ENCODE measurements at places on chromosomes 16 and 17.

- DNase-seq, result no peak
Measured at GRCh38 chr16:85334718-85335583, 222.7 kb upstream of the CIBAR2 start.

- no peak for DNase-seq
Measured at GRCh38 chr17:80101946-80102663, 724 bp downstream of the GAA start.

DNA sequence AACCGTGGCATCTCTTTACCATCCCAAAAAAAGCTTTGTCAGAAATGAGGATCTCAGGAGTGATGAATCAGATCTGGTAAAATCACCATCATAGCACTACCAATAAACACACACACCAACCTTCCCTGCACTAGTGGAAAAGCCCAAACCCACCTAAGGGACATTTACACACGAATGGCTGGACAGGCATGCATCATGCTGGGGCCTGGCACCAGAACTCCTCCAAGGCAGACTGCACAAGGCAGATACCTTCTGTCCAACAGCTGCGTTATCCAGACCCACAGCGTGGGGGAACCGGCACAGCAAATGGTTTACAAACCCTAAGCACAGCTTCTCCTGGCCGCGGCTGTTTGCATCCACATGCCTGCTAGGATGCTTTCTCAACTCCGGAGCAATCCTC is 2.8 kb downstream of the ASIC2 start:
- no peak for DNase-seq

DNA sequence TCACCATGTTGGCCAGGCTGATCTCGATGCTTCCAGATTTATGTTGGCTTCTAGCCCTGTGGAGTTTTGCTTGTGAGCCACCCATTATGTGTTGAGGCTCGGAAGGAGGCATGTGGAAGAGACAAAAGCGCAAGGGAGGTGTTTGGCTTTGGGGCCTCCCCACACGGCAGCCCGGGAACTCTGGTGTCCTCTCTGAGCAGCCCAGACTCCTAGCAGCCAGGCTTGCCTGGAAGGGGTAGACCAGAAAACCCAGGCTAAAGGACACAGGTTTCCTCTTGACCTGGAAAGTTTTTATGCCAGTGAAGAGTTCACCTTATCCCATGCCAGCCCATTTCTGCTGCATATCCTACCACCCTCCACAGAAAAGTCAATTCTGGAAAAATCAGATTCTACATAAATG is 21.0 kb downstream of the SDR42E2 start:
- no peak for DNase-seq

- peak; percentile 44 for DNase-seq
Measured at GRCh38 chr17:33964344-33964979, 290.6 kb upstream of the CCL2 start.

DNA sequence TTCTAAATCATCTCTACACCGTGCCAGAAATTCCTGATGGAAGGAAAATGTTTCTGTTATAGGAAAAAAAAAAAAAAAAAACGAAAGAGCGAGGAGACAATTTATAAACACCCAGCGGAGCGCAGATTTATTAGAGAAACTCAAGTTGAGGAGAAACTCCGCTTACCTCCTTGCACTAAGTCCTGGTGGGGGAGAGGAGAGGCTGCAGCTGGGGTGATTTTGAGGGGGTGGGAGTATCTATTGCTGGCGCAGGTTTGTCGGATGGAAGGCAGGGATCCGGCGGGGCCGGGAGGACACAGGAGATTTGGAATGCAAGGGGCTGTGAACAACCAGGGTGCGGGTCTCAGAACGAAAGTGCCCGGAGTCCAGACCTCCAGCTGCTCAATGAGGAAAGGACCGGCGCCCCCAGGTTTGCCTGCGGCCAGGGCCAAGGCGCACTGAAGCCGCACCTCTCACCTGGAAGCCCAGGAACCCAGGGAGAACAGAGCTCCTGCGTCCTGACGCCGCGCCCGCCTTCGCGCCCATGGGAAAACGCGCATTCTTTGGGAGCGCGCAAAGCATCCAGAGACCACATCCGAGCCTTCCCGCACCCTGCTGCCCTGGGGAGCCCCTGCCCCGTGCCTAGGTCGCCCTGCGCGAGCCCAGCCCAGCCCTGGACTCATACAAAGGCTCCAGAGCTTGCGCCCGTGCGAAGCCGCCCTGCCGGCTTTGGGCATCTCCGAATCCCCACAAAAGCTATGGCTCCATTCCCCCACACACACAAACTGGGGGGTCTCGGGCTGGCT is 2.6 kb upstream of the HOXB8 start:
- no peak for DNase-seq

DNA sequence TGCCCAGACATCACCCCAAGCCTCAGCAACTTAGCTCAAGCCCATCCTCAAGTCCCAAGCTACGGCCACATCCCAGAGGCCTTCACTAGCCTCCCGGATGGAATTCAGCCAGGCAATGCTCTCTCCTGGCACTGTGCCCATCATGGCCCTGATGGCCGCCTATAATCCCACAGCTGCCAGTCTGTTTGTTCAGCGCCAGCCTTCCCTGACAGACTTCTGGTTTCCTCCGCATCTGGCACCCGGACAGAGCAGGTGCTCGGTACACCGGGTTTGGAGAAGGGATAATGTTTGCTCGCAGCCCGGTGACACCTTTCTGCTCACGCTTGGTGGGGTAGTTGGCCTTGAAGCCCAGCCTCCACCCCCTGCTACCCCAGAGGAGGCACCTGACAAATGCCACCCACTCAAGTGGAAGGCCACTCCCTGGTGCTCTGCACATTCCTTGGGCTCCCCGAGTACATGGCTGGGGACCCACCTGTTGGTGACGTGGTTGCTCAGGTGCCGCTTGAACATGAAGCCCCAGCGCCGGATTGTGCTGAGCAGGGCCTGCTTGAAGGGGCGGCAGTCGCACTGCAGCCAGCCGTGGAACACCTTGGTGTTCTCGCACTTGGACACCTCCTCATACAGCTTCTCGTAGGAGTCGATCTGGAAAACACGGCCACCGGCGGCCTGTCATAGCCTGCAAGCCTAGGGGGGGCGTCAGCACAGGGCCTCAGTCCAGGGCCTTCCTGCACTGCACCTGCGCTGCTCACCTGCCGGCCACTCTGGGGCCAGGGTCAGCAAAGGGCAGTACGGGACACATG is 47.1 kb downstream of the DNAH17 start:
- no peak for DNase-seq

- no peak for DNase-seq
Measured at GRCh38 chr16:68643227-68643626, 1.9 kb upstream of the CDH3 start.

DNA sequence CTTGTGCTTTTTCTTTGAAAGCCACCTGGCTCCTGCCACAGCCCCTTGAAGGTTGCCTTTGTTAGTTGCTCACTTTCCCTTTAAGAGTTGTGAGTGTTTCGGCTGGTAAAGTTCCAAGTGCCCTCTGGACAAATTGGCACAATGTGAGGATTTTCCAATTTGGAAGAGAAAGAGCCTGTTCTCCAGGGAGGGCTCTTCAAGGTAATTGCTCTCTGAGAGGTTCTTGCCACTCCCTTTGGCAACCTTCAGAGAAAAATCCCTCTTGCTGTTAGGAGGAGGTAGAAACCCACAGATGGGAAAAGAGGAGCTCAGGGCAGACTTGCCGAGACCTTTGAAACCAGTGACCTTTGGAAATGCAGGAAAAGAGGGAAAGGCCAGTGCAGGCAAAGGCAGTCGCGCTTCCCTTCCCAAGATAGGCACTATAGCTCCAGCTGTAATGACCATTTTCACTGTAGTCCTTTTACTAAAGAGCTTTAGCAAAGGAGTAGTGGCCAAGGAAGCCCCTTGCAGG is 49.0 kb upstream of the AKAP1 start:
- DNase-seq, result no peak

DNA sequence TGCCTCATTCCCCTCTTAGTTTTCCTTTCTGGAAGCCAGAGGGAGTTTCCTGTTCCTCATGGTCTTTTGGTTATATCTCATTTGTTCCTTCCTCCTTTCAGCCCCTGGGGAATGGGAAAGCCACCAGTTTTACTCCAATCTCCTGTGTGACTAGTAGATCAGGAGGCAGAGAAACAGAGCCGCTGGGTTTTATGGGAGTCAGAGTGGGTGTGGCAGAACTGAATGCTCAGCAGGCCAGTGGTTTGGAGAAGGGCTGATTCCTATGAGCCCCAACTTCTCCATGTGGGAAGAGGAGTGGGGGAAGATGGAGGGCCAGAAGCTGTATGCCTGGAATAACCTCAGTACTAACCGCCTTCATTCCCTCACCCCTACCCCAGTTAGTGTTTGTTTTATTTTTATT is 4.1 kb downstream of the DNAH2 start:
- no peak for DNase-seq

DNA sequence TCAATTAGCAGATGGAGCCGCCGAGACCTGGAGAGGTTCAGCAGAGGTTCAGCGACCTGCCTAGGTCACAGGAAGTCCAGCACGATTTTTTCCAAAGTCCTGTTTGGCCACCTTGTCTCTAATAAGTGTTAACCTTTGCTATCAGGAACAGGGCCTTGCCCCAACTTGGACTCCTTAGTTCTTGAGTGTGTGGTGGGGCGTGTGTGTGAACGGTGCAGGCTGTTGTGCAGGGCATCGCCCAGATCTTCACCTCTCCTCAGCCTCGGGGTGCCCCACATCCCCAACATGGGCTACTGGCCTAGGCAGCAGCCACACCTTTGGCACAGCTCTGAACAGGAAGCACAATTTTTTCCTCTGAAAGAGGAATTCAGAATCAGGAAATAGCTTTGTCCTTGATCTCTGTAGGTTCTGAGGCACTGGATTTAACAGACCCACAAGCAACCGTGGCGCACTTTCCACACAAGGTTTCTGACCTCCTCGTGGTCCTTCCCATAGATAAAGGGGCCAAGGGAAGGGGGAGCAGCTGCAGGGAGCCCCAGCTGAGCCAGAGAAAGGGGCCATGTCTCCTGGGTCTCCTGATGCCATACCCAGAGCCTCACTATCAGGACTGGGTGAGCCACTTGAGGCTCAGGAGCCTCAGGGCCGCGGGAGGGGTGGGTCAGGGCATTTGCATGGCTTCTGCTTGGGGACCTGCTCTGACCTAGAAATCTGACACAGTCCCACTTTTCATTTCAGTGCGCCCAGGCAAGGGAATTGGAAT is 10.4 kb downstream of the MPRIP start:
- DNase-seq, result no peak

GRCh38 chr16:89815639-89816348 is 653 bp downstream of the FANCA start:
- no peak for DNase-seq

- peak; percentile 67 for DNase-seq
Measured at GRCh38 chr16:57600048-57600835, 28.2 kb upstream of the ADGRG1 start.

GRCh38 chr16:77955127-77955526 is 67.2 kb upstream of the CLEC3A start:
- no peak for DNase-seq

- DNase-seq, result no peak
Measured at GRCh38 chr16:53545433-53545832, 42.4 kb upstream of the AKTIP start.

GRCh38 chr17:66713533-66714042 is 121.3 kb upstream of the CACNG5 start:
- DNase-seq, result peak; percentile 74

GRCh38 chr16:66568355-66568754 is 2.1 kb downstream of the CMTM1 start:
- DNase-seq, result no peak

GRCh38 chr16:7545251-7545650 is 212.6 kb downstream of the RBFOX1 start:
- DNase-seq, result no peak

GRCh38 chr16:26442321-26442720 is 624.4 kb upstream of the C16orf82 start:
- no peak for DNase-seq

GRCh38 chr16:75929046-75929445 is 202.8 kb upstream of the CPHXL start:
- DNase-seq, result no peak

- DNase-seq, result no peak
Measured at GRCh38 chr16:88886845-88887521, 20.5 kb upstream of the PABPN1L start.

DNA sequence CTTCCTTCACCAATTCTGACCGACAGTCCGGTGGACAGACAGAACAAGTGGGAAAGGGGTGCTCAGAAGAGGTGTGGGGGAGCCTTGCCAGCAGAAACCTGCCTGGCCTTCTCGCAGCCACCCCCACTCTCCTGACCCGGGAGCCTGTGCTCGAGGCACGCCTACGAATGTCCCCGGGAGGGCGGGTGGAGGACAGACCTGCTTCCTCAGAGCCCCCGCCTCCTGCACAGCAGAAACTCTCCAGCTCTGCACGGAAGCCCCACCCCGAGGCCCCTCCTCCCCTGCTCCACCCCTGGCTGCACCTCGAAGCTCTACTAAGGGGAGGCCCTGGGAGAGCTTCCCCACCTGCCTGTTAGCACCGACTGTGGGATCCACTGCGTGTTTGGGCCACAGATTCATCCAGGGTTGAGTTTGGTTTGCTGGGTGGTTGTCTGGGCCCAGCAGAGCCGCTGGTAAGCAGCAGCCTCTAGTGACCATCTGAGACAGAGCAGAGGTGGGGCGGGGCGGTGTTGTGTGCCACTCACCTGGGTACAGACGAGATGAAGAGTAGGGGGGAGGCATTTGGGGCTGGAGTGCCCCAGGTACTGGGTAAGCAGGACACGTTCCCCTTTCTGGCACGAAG is 6.2 kb downstream of the TAF1C start:
- no peak for DNase-seq

GRCh38 chr17:41919165-41919817 is 540 bp upstream of the ACLY start:
- no peak for DNase-seq

DNA sequence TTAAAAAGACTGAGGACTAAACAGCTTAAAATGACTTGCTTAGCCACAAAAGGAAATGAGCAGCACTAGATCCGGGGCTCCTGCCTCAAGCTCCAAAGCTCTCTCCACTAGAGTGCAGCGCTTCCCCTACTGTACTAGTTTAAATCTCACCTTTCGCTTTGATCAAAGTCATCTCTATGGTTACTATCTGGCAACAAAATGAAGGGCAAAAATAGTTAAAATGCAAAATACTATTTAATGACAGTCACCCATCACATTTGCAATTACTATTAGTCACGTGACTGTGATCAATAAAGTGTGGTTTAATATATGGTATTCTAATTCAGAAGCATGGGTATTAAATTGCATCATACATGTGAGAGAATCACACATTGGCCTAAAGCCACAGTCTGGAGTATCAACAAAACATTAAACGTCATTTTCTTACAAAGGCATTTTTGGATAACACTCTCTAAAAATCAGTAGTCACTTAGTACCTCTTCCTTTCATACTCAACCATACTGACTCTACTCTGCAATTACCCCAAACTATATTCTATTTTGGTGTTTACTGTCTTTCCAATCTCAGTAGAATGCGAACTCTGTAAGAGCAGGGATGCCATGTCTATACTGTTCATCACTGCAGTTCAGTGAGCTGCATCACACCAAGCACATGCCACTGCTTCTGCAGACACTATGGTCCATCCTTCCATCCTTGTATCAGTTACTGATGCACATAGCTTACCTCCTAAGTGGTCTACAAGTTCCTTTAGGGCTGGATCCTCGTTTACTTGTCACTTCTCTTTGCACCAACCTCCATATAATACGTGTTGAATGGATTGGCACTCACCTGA is 6.2 kb downstream of the PSMD12 start:
- peak; percentile 75 for DNase-seq
